Activated T-cell treated with anti-CD3 and anti-CD28 coated beads, Interleukin-2, amount 50 U/mL, for 72 hours (primary cell): ENCODE measurements at places on chromosomes 5 and 9. TPM values are rescaled to one million over a fixed set of nuclear protein-coding genes. Genes with fewer than 3 reads are reported as not detected.

DNA sequence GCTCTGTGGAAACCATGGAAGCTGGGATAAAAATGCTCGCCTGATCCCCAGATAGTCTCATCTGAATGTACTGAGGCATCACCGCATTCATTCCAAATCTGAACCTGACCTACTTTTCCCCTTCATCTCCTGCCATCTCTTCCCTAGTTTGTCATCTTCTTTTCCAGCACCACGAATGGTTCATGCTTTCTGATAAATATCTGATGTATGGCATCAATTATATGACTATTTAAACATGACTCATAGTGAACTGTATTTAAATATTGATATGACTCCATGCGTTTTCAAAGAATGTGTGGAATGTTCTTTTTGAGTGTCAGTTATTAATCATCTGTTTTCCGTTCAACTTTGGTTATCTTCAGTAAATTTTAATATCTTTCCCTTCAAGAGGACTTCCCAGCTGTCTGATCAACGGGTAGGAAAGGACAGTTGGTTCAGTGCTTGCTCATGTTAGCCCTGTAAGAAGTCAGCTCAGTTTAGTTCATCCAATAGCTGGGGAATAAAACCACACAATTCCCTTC is 21.1 kb downstream of the BASP1 start:
- no peak for DNase-seq

DNA sequence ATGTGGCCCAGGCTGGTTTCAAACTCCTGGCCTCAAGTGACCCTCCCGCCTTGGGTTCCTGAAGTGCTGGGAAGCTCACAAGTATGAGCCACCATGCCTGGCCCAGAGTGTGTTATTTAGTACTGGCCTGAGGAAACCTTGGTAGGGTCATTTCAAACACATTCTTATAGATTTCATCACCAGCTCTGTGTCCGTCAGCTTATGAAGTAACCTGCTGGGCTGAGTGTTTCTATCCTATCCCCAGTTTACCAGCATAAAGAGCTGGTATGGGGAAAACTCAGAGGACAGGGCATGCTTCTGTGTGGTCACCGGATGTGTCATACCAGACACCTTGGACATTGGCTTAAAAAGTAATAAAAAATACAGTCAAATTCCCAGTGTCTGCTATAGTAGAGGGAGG is 45.3 kb downstream of the PTPN3 start:
- DNase-seq, result no peak

DNA sequence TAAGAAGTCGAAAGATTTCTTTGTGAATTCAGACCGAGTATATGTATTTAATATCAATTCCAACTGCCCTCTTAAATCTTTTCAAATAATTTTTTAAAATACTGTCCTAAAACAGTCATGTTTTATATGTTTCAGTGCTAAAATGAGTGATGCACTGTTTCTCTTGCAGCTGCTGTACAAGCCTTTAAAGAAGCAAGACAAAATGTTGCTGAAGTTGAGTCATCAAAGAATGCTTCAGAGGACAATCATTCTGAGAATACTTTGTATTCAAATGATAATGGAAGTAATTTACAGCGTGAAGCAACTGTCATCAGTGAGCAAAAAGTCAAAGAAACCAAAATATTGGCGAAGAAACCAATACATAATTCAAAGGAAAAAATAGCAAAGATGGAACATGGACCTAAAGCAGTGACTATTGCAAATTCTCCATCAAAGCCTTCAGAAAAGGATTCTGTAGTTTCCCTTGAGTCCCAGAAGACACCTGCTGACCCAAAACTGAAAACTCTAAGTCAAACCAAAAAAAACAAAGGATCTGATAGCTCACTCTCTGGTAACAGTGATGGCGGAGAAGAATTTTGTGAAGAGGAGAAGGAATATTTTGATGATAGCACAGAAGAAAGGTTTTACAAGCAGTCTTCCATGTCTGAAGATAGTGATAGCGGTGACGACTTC is 58.0 kb downstream of the LOX start:
- DNase-seq, result no peak

DNA sequence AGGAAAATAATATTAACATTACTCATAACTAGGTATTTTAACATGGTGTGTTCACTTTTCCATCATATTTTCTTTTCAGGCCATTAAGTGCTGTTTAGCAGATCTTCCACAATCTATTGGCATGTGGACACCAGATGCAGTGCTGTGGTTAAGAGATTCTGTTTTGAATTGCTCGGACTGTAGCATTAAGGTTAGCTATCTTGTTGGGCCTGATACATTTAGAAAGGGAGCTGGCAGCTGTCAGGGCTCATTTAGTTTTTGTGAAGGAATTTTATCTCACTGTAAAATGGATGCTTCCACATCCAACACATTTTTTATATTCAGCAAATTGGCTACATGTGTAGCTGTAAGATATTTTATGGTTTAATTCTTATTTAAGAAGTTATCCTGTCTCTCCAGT is 20.7 kb upstream of the TMOD1 start:
- DNase-seq, result no peak

DNA sequence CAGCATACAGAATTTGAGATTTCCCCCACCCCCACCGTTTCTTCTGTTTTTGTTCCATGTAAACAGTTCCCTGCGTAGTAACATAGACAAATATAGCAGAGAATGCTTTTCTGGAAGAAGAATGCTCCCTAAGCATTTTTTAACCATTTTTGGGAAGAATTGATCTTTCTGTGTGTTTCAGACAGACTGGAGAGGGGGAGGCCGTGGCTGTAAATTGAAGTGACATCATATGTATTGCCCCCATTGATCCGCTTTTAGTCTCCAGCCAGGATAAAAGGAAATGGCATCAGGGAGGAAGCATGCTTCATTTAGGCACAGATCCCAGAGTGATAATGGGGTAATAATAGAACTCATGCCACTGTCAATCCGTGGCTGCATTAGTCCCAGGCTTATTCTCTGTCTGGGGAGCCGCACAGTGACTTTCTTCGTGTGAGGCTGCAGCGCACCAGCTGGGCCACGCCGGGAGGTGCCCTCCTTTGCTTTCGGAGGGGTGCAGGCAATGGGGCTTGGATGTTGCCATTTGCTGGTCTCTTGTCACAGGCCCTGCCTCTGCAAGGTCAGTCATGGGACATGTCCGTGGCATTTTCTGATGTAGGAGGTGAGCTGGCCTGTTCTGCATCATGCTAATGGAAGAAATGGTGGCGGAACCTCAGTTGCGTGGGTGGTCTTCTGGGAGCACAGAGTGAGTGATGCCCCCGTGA is 261.5 kb downstream of the FANCC start:
- DNase-seq, result no peak

DNA sequence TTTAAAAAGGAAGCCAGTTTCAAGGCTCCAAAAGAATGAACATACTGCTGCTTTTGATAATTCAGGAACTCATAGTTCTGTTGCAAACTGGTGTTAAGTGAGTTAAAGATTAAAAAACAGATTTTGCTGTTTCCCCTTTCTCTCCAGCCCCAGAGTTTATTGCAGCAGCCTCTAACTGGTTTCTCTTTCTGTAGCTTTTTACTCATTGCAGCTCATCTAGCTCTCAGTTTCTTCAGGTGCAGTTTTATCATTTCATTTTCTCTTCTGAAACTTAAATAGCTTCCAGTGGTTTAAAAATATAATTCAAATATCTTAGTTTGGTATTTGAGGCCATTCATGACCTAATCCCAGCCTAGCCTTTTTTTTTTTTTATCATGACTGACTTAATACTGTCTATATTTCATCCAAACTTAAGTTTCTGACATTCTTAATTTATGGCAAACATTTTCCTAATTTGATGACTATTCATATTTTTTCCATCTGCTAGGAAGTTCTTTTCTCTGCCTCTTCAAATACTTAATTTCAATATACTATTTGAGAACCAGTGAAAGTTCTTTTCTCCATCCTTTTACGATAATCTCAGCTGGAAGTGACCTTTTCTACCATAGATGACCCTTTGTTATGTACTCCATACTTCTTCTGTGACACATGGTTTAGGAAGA is 252.7 kb upstream of the GRIA1 start:
- DNase-seq, result no peak

GRCh38 chr5:76854644-76855043 is 4.8 kb downstream of the S100Z start:
- no peak for DNase-seq

The RAI14 gene
- 1.5 TPM for total RNA-seq

The SHROOM1 gene
- 2.1 TPM for total RNA-seq

The TOR2A gene
- total RNA-seq, result 12.5 TPM

The ASPN gene
- not detected for total RNA-seq

The PCDHB5 gene
- total RNA-seq, result not detected

The MYMK gene
- total RNA-seq, result not detected

The POU5F2 gene
- total RNA-seq, result 0.89 TPM

The ADAMTS12 gene
- 0.05 TPM for total RNA-seq

The TNFSF8 gene
- total RNA-seq, result 99.5 TPM
